ENCODE measurements at places on chromosomes 3 and 15.

- DNase-seq, result no peak
Measured at GRCh38 chr3:11776346-11776745, 70.3 kb downstream of the TAMM41 start.

DNA sequence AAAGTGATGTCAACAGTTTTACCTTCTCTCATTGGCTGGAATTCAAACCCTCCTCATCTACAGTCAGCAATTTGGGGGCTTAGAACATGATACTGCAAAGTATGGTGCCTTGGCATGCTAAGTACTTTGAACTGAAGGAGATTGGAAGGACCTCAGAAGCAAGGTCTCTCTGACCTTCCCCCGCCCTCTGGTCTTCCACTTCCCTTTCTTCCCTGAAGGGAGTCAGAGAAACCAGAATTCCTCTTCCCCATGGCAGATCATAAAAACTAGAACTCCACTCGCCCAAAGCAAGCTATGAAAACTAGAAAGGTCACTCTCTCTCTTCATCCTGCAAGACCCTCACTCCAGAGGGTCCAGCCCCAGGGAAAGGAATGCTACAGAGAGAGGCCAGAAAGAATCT lies 64.2 kb downstream of the CD200R1L start:
- no peak for DNase-seq

GRCh38 chr3:76754247-76754646 lies 285.7 kb upstream of the ROBO2 start:
- no peak for DNase-seq

DNA sequence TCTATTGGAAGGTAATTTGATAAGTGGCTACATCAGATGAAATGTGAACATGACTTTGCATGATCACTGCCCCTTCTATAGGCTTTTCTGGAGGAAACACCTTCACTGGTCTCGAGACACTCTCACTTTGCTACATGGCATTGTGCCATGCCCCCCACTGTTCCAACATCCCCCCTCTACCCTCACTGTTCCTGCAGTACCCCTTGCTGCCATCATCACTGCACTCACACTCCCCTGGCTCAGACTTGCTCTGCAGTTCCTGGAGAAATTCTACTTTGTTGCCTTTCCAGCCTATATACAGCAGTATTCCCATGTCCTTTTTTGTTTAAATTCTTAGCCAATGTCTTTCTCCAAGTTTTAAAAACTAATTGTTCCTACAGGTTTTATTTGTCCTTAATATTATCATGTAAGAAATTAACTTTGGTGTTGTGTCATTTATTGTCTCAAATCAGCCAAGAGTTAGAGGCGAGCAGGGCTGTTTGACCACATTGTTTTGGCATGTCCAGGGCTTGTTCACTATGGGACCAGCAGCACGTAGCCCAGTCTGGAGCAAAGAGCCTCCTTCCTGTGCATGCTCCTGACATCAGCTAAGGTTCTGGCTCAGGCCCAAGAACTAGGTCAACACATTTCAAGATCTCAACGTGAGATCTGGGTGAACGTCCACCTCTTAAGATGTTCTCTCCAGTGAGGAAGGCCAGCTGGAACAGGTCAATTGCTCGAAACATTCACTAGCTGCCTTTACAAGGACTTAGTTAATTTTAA lies 246.4 kb downstream of the SLC9A9 start:
- no peak for DNase-seq

GRCh38 chr3:42056840-42057239 lies 34.3 kb upstream of the TRAK1 start:
- DNase-seq, result no peak

GRCh38 chr3:159829539-159830227 lies 159.0 kb upstream of the IL12A start:
- no peak for DNase-seq

- no peak for DNase-seq
Measured at GRCh38 chr15:67372543-67372942, 118.0 kb downstream of the IQCH start.

DNA sequence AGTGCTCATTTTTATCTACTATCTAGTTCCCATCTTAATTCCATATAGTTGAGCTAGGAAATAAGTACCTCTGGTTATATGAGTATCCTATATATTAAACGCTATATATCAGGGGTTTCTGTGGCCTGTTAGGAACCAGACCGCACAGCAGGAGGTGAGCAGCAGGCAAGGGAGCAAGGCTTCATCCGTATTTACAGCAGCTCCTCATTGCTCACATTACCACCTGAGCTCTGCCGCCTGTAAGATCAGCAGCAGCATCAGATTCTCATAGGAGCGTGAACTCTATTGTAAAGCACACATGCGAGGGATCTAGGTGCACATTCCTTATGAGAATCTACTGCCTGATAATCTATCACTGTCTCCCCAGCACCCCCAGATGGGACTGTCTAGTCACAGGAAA lies 23.0 kb downstream of the GSK3B start:
- no peak for DNase-seq

DNA sequence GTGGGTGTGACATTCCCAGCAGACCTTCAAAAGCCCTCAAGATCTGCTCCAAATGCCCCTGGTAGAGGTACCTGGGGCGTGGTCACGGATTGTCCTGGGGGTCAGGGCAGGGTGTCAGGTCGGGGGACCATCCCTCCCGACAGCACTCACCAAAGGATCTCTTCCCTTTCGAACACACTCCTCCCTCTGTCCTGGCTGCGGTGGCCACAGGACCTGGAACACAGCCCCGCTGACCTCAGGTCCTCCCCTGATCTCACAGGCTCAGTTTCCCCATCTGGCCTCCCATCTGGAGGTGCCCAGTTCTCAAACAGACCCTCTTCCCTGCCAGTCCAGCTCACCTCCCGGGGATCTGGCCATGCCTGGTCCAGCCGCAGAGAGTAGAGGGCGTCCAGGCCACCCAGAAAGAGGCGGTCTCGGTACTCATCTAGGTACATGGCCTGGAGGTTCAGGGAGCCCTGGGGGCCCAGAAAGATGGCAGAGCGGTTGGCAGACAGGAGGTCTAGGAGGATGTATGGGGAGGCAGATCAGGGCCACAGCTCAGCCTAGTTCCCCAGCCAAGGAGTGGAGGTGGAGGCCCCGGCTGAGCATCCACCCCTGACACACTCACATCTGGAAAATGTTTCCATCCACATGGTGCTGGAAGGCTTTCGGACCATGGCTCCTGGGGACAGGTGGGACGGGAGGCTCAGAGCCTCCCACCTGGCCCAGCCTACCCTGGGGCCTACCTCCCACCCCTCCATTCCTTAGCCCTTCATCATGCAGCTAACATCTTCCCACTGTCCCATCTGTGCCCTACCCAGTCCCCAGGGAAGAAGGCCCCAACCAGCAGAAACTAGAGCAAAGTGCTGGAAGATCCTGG lies 2.3 kb downstream of the SEMA3G start:
- no peak for DNase-seq

DNA sequence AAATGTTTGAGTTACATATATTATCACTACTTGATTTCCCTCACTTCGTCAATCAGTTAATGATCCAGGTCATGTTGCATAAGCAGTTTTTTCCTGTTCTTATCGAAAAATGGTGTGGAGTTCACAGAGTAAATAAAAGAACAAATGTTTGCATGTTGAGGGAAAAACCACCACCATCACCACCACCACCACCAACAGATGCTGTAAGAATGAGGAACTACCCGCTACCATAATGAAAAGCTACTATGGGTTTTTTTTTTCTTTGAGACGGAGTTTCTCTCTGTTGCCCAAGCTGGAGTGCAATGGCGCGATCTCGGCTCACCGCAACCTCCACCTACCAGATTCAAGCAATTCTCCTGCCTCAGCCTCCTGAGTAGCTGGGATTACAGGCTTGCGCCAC lies 27.6 kb downstream of the RUBCN start:
- no peak for DNase-seq

DNA sequence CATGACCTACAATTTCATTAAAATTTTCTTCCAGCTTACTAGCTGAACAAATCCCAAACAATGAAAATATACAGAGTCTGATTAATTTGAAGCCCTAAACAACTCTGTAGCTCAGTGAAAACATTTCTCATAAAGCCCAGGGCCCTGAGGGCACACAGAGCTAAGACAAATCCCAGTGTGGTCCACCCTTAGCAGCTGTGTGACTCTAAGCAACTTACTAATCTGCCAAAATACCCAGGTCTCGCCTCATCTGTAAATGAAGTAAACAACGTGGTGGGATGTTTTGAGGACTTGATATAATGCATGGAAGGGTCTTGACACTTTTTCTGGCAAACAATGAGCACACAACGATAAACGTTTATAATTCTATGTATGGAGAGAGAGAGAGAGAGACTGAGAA lies 158.4 kb downstream of the FHIT start:
- no peak for DNase-seq

GRCh38 chr3:184811034-184811433 lies 932 bp upstream of the VPS8 start:
- no peak for DNase-seq

DNA sequence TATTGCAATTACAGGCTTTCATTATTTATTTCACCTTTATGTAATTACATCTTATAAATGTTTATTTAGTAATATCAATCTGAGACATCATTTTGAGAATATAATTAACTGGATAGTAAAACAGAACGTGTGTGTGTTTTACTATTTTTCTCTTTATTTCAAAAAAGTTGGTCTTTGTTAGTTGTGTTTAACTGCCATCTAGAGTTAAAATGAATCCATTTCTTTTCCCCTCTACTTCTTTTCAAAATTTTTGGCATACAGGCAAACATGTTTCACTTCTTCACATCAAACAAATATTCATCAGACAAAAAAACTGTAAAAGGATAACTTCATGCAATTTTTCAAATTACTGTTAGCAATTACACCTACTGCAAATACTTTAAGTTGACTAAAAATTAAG lies 61.1 kb downstream of the FEZF2 start:
- no peak for DNase-seq

DNA sequence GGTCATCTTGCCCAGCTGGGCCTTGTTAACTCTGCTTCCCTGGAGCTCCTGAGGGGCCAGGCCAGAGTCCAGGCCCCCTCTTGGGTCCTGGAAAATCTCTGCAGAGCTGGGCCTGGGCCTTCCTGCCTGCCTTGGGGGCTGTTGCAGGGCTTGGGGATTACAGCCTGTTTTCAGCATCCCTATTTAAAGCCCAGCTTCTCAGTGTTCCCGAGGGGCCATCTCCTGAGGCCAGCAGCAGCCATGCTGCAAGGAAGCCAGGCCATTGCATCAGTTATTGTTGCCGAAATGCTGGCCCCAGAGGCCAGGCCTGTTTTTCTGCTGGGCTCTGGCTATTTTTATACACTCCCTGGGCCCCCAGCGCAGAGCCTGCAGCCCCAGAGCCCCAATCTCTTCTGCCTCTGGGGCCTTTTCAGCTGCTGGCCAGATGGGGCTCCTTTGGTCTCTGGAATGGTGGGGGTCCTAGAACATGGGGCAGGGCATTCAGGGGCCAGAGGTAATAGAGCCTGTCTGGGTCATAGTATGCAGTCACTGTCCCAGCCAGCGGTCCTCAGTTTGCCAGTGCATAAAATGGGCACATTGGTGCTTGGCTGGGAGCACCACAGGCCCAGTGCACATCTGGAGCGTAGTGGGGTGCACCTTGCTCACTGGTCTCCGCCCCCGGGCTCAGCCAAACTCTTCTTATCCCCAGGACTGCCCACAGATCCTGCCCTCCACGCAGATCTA lies 28.5 kb downstream of the PLXNA1 start:
- no peak for DNase-seq

GRCh38 chr3:123880998-123881561 lies 3.1 kb downstream of the MYLK start:
- DNase-seq, result no peak

DNA sequence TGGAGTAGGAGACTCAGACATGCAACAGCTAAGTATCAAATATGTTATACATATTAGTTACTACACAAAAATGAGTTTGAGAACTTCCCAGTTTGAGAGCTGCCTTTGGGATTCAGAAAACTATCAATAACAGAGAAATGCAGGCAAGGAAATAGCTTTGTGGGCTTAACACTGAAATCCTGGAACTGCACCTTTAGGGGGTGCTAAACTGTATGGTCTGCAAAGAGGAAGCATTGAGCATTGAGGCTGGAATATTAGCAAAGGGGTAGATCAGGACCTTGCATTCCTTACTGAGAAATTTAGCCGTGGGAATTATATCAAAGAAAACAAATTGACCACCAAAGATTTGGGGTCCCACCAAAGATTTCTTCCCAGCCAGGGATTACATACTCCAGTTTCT lies 580.0 kb downstream of the ZNF385D start:
- no peak for DNase-seq

- no peak for DNase-seq
Measured at GRCh38 chr15:92591275-92591674, 64.3 kb downstream of the FAM174B start.

GRCh38 chr3:188097791-188098190 lies 56.2 kb upstream of the LPP start:
- no peak for DNase-seq

- DNase-seq, result no peak
Measured at GRCh38 chr3:197283045-197283444, 15.4 kb downstream of the DLG1 start.

GRCh38 chr3:34419801-34420200 lies 621.4 kb downstream of the PDCD6IP start:
- DNase-seq, result no peak

DNA sequence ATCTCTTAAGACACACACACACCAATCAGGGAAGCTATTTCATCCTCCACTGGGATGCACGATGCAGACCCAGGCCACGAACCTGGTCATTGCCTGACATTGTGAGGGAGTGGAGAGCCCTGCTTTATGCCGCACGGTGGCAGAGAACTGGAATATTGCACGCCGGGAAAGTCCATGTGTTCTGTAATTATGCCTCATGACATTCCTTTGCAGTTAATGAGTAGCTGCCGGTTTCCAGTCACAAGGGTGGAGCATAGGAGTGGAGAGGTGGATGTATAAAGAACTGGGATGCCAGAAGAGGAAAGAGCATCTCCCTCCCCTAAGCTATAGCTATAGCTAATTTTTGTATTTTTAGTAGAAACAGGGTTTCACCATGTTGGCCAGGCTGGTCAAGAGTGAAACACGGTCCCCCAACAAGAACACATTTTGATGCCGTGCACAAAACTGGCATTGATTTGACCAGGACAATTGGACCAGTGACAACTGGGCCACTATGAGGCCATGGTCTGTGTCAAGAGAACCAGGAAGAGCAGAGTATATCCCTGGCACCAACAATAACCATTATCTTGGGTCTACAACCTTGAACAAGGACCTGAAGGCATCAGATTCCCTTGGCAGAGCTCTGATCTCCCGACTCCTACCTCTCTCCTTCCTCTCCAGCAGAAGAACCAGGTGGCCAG lies 51.4 kb downstream of the SH3BP5 start:
- no peak for DNase-seq

DNA sequence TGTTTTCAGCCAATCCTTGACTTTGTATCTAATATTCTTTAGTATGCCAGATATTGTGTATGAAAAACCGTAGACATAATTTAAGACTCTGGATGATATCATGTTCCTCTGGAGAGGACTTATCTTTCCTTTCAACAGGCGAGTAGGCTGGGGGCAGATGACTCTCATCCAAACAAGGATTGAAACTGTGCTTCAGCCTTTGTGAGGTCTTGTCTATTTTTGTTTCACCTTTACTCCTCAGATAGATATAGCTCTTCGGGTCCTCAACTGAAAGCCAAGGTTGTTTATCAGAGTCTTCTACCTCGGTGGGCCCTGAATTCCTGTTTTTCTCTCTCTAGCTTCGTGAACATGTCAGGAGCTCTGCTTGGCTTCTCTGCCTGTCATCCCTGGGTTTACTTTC lies 66.0 kb downstream of the C3orf20 start:
- no peak for DNase-seq

GRCh38 chr3:83890763-83891135 lies 1068.0 kb upstream of the CADM2 start:
- DNase-seq, result no peak

All from stimulated activated CD4-positive, alpha-beta T cell treated with anti-CD3 and anti-CD28 coated beads, Interleukin-2, amount 100 ng/mL, for 24 hours (primary cell).